ENCODE measurements at places on chromosomes 6 and 20. TPM values are rescaled to one million over a fixed set of nuclear protein-coding genes. Genes with fewer than 3 reads are reported as not detected.

DNA sequence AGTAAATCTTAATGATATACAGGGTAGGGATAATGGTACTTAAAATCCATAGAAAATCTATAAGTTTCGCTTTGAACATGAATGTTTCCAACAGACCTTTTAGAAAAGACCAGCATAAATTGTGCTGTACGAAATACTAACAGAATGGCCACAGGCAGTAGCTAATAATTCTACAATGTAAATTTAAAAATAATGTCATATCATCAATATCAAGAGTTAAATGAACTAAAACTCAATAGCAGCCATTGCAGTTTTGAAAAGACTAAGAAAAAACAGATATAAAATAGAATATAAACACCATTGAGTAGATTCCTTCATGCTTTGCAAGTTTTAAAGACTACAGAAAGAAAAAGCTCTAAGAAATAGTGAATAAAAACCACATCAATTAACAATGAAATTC lies 14.7 kb downstream of the TBC1D32 start:
- no peak overlapping the region for H3K27ac ChIP-seq
- H3K27me3 ChIP-seq: no peaks in the 10 kb centered on the region
- no peak overlapping the region for H3K4me3 ChIP-seq
- H3K4me1 ChIP-seq: no peaks in the 10 kb centered on the region
- DNase-seq: no peak
- H3K36me3 ChIP-seq: peaks cover 3% of the 10 kb centered on the region

EYS gene
- total RNA-seq: not detected

TUBB2B gene
- total RNA-seq: not detected

CST3 gene
- 21.8 TPM for total RNA-seq

OR12D3 gene
- not detected for total RNA-seq

DNA sequence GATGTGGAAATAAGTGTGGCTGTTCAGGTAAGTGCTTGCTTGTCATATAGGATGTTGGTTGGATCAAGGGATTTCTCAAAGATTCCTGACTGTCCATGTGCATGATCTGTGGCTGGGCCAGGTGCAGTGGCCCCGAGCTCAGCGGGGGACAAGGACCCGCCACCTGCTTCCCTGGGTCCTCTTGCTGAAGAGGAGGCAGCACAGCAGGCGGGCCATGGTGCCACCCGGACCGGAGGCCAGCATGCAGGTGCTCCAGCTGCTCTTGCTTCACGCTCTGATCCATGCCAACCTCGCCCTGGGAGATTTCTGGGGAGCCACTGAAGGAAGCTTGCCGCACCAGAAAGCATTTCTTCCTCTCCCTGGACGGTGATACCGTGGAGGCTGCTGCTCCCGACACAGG lies 173.8 kb downstream of the HIVEP2 start:
- H3K36me3 ChIP-seq: peaks cover 80% of the 10 kb centered on the region
- no peak for DNase-seq
- no peaks in the 10 kb centered on the region for H3K27me3 ChIP-seq
- no peak overlapping the region for H3K27ac ChIP-seq
- peaks cover 27% of the 10 kb centered on the region for H3K4me1 ChIP-seq

GRCh38 chr20:40336533-40336932 lies 352.5 kb downstream of the MAFB start:
- H3K27me3 ChIP-seq: no peaks in the 10 kb centered on the region
- H3K27ac ChIP-seq: no peak overlapping the region
- no peaks in the 10 kb centered on the region for H3K4me1 ChIP-seq
- DNase-seq: no peak
- H3K4me3 ChIP-seq: no peak overlapping the region

DNA sequence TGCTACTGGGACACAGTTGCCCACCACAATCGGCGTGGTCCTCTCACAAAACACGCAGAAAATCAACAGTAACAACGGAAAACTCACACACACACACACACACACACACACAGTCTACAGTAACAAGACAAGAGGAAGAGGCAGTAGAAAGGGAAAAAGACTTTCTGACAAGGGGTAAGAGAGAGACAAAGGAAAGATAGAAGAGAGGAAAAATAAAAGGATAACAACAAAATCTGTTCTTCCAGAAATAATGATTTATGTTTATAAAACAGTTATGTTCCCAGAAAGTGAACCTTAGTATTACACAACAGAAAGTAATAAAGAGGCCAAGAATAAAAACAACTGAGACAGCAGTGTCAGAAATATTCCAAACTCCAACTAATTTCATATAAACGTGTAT lies 2.9 kb downstream of the RANBP9 start:
- no peak overlapping the region for H3K27ac ChIP-seq
- no peaks in the 10 kb centered on the region for H3K27me3 ChIP-seq
- peaks cover 42% of the 10 kb centered on the region for H3K4me1 ChIP-seq
- H3K36me3 ChIP-seq: no peaks in the 10 kb centered on the region

DNA sequence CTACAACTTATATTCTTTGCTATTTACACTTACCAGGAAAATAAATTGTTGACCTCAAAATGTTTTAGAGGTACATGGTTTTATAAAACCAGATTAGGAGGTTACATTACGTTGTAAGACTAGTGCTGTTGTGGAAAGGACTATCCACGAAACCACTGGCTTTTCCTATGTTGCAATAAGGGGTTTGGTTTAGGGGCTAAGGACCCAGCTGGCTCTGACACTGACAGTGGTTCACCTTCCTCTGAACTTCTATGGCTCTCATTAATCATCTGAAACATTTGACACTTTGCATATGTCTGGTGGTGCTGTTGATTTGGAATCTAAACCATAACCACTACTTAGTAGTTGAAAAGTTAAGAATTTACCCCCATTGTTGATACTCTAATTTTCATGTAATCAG lies 186.7 kb downstream of the NKAIN2 start:
- DNase-seq: no peak
- no peaks in the 10 kb centered on the region for H3K36me3 ChIP-seq
- no peaks in the 10 kb centered on the region for H3K27me3 ChIP-seq
- H3K27ac ChIP-seq: no peak overlapping the region
- no peaks in the 10 kb centered on the region for H3K4me1 ChIP-seq

- DNase-seq: no peak
- H3K36me3 ChIP-seq: no peaks in the 10 kb centered on the region
- no peaks in the 10 kb centered on the region for H3K4me1 ChIP-seq
- no peak overlapping the region for H3K4me3 ChIP-seq
Observed at GRCh38 chr6:167770291-167770955, 56.3 kb upstream of the AFDN start.

LY6G6C gene
- not detected for total RNA-seq

GRCh38 chr20:40422656-40423055 lies 266.4 kb downstream of the MAFB start:
- no peak overlapping the region for H3K4me3 ChIP-seq
- H3K27ac ChIP-seq: no peak overlapping the region
- no peaks in the 10 kb centered on the region for H3K4me1 ChIP-seq
- DNase-seq: no peak
- H3K36me3 ChIP-seq: no peaks in the 10 kb centered on the region

DNA sequence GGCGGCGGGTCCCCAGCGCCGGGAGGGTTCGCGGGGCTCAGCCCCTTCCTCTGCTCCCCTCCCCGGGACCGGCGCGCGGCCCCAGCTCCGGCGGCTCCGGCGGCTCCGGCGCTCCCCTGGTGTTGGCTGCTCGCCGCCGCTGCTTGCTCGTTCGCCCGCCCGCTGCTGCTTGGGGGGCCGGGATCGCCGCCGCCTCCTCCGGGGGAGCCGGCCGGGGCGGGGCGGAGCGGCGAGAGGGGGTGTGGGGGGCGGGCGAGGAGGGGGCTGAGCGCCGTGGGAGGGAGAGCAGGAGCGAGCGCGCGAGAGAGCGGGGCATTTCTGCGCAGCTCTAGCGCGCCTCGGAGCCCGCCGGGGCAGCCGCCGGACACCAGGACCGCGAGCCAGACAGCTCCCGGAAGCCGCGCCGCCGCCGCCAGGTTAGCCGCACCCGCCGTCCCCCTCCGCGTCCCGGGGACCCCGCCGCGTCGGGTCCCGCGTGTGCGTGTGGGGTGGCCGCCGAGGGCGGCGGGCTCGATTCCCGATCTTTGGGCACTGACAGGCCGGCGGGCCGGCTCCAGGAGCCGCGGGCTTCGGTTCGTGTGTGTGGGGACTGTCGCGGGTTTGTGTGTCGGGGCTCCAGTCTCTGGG lies 62.0 kb upstream of the EPB41L1 start:
- H3K4me3 ChIP-seq: peak overlapping the region; percentile 58
- peaks cover 19% of the 10 kb centered on the region for H3K4me1 ChIP-seq
- H3K36me3 ChIP-seq: no peaks in the 10 kb centered on the region
- H3K27ac ChIP-seq: no peak overlapping the region

TRIM10 gene
- total RNA-seq: not detected

DNA sequence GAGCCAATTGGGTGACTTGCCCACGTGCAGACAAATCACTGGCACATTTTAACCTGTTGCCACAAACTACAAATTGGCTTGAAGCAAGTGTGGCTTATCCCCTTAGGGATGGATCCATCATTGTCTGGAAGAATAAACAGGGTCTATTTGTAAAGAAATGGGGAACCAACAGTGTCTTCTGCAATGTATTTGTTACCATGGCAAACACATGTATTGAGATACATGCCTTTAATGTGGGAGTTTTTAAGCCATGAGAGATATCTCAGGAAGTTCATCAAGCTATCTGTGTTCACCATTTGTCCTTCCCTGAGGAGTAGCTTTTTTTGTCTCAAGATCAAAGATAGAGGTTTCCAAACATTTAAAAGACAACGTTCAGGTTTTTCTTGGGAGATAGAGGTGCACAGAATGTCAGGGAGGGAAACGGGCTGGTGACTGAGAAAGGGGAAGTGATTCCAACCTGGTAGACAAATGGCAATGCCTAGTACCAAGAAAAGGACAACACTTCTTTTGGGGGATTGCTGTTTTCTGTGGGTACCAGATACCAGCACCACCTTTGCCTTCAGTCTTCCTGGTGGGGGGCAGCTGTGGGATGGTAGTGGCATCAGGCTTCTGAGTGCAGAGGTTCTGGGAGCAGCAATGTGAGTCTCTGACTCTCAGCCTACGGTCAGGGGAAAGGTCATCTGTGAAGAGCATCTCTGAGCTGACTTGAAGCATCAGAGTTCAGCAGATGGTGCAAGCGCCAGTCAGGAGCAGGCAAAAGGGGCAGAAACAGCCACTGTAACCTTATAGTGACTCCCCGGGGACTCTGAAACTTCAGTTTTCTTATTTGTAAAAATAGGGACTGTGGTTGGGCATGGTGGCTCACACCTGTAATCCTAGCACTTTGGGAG lies 20.1 kb upstream of the BCAS1 start:
- DNase-seq: no peak
- H3K27ac ChIP-seq: no peak overlapping the region
- no peaks in the 10 kb centered on the region for H3K27me3 ChIP-seq
- H3K36me3 ChIP-seq: no peaks in the 10 kb centered on the region

GRCh38 chr20:51871943-51872342 lies 69.6 kb upstream of the SALL4 start:
- no peaks in the 10 kb centered on the region for H3K36me3 ChIP-seq
- no peak for DNase-seq
- no peak overlapping the region for H3K27ac ChIP-seq
- H3K27me3 ChIP-seq: no peaks in the 10 kb centered on the region

- H3K27ac ChIP-seq: no peak overlapping the region
- no peaks in the 10 kb centered on the region for H3K36me3 ChIP-seq
- DNase-seq: no peak
- peaks cover 7% of the 10 kb centered on the region for H3K4me1 ChIP-seq
- H3K4me3 ChIP-seq: no peak overlapping the region
- peaks cover 4% of the 10 kb centered on the region for H3K27me3 ChIP-seq
Observed at GRCh38 chr20:1883986-1884385, 11.2 kb upstream of the SIRPA start.

MYH7B gene
- 0.58 TPM for total RNA-seq

DNA sequence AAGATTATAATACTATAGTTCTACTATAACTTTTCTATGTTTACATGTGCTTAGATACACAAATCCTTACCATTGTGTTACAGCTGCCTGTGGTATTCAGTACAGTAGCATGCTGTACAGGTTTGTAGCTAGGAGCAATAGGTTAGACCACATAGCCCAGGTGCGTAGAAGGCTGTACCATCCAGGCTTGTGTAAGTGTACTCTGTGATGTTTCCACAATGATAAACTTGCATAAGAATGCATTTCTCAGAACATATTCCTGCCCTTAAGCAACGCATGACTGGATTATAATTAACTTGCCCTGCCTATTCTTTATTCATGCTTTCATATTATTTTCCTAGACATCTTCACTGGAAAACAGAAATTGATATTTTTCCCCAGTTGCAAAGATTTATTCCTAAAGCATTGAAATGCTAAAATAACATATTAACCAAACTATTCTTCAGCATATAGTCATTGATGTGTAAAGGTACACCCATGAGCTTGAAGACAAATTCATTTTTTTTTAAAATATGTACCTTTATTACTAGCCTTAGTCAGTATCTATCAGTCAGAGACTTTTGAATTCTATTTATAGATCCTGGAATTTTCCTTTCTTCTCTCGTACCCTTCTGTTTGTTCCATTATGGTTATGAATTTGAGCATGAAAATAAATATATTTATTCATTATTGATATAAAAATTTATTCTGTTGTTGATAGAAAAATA lies 7.2 kb upstream of the CTAGE9 start:
- H3K4me1 ChIP-seq: no peaks in the 10 kb centered on the region
- H3K4me3 ChIP-seq: no peak overlapping the region
- H3K27me3 ChIP-seq: no peaks in the 10 kb centered on the region
- no peak for DNase-seq
- H3K36me3 ChIP-seq: no peaks in the 10 kb centered on the region

Data from CD4-positive, alpha-beta T cell (primary cell).